Suprapubic skin (tissue), 4 donors: ENCODE measurements at places on chromosomes 2 and 18.

DNA sequence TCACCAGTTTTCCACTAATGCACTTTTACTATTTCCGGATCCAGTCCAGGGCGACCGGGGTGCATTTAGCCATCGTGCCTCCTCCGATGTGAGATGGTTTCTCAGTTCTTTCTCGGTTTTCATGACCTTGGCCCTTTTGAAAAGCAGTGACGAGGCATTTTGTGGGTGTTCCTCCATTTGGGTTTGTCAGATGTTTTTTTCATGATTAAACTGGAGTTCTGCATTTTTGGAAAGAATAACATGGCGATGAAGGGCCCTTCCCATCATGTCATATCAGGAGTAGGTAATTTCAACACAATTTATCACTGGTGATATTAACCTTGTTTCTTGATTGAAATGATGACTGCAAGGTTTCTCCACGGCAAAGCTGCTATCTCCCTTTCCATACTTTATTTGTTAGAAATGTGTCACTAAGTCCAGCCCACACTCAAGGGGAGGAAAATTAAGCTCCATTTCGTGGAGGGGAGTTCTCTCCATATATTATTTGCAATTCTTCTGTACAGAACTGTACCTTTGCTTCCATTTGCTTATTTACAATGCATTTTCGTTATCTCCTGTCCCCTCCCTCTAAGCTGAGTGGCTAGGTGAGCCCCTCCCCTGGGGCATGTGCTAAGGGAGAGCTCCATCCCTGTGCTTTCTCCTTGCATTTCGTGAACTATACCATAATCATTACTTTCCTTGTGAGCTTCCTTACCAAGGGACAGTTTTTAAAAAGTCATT is 8.9 kb upstream of the KLF11 start:
- no peak for DNase-seq

- DNase-seq, result no peak
Measured at GRCh38 chr2:181074457-181074856, 94.1 kb downstream of the UBE2E3 start.

DNA sequence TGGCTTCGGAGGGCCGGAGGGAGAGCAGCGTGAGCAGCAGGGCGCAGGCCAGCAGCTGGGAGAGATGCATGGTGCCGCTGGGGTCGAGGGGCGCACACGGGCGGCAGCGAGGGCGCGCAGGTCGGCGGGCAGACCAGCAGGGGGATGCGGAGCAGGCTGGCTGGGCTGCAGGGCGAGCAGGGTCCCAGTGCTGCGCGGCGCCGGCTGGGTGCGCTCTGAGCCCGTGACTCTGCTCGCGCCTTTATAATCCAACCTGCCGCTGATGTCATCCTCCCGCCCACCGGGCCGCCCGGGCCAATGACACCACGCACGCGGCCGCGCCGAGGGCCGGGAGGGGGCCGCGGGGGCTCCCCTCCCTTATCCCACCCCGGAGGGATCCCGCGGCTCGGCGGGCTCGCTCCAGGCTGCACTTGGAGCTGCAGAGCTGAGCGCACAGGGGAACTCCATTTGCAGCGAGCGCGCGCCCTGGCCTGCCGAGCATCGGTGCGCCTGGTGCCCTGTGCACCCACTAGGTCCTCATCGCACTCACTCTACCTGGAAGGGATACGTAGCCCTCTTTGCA is at the start of gene NPPC:
TSS of gene NPPC (minus strand) at position 217 of the 562 bp plus-strand sequence. CDS start at position 70, 147 bp downstream.
- DNase-seq, result peak; percentile 47

DNA sequence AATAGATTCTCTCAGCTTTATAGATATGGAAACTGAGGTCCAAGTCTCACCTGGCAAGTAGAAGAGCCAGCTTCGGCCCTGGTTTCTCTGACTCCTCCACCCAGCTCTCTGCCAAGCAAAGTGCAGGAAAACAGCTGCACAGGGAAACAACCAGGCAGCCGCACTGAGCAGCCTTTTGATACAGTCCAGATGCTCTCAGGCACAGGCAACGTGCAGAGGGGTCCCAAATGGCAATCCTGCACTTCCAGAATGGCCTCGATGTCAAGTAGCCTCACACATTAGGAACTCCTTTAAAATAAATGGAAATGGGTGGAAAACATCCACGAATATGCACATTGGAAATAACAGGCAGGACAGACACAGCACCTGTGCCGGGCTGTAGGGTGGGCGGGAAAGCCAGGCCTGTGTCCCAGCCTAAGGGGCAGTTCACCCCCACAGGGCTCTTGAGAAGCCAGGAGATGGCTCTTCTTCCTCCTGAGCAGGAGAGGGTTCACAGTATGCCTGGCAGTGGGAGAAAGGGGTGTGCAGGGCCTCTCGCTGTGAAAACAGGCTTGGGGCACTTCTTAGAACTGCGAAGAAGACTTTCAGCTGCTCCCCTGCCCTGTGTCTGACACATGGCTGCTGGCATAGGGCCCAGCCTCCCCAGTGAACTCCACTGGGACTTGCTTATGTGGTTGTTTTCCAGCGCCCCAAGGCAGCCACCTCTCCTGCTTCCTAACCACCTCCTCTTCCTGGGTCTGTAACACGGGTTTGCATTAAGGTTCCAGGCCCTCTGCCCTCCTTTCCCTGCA is 63.9 kb upstream of the TUBA3E start:
- DNase-seq, result no peak

DNA sequence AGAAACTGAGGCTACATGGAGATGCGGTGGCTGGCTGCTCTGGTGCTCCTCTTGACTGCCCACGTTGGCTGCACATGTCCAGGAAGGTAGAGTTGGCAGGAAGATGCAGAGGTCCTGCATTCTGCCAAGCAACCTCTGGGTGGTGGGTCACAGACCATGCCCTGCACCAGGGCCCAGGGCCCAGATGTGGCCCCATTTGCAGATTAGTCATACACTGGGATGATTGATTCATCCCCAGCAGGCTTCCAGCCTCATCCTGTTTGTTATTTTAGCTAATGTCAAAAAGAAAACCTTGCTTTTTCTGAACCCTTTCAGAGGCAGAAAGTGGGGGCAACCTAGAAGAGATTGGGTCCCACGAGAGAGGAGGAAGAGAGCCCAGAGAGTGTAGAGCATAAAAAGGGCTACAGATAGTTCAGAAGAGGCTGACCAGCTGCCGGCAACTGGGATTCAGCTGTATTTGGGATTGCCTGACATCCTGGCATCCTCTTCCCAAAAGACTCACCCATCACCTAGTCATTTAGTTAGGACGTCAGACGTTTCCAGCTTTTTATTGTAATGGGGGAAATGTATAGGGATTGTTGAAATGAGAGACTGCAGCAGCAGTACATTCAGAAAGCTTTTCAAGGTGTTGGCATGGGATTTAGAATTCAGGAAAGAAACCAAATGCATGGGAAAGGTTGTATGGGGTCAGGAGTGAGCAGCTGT is 101.9 kb downstream of the CTIF start:
- DNase-seq, result no peak

DNA sequence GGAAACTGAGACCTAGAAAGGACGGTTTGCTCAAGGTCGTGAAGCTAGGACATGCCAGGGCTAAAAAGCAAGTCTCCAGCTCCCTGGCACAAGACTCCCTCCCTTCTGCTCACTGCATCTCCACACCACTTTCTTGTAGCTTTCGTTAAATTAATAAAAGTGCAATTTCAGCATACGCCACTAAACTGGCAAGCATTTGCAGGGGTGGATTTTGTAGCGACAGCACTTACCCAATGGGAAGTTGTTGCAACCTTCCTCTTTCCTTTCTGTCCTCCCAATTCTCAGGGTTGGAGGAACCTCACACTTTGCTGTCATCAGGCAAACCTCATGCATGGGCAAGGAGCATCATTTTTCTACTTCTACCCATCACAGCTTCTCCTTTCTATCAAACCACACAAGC is 7.4 kb upstream of the RHOB start:
- no peak for DNase-seq

GRCh38 chr2:207768866-207769596 is 675 bp downstream of the FZD5 start:
- DNase-seq, result peak; percentile 66

DNA sequence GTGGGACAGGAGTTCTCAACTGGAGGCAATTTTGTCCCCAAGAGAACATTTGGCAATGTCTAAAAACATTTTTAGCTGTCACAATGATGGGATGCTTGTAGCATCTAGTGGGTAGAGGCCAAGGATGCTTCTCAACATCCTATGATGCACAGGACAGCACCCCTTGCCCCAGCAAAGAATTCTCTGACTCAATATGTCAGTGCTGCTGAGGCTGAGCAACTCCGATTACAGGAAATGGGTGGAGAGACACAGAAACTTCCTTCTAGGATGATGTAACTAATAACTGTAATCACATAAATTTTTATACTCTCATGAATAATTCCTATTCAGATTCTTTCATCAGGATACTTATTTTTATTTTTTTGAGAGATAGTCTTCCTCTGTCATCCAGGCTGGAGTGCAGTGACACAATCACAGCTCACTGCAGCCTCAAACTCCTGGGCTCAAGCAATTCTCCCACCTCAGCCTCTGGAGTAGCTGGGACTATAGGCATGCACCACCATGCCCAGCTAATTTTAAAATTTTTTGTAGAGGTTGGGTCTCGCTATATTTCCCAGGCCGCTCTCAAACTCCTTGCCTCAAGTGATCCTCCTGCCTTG is 120.3 kb upstream of the ACAA2 start:
- DNase-seq, result no peak

DNA sequence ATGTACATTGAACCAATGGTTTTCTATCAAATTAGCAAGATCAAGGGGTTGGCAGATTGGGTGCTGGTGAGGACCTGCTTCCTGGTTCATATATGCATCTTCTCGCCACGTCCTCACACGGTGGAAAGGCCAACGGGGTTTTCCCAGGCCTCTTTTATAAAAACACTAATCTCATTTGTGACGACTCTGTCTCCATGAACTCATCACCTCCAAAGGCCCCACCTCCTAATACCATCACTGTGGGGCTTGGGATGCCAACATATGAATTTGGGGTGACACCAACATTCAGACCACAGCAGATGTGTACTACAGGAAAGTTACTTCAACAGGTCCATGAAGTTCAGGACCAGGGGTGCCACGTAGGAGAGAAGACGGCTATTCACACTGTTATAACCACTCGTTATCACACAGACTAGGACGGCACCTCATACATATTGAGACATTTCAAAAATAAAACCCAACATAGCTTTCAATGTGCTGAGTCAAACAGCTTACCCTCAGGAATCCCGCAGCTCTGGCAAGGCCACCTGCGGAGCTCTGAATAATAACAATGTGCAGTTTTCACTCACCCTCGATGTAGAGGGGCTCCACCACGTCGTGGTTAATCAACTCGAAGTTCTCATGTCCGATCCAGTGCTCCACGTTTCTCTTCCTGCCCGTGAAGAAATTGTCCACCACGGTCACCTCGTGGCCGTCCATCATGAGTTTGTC is 49.3 kb downstream of the UXS1 start:
- no peak for DNase-seq

DNA sequence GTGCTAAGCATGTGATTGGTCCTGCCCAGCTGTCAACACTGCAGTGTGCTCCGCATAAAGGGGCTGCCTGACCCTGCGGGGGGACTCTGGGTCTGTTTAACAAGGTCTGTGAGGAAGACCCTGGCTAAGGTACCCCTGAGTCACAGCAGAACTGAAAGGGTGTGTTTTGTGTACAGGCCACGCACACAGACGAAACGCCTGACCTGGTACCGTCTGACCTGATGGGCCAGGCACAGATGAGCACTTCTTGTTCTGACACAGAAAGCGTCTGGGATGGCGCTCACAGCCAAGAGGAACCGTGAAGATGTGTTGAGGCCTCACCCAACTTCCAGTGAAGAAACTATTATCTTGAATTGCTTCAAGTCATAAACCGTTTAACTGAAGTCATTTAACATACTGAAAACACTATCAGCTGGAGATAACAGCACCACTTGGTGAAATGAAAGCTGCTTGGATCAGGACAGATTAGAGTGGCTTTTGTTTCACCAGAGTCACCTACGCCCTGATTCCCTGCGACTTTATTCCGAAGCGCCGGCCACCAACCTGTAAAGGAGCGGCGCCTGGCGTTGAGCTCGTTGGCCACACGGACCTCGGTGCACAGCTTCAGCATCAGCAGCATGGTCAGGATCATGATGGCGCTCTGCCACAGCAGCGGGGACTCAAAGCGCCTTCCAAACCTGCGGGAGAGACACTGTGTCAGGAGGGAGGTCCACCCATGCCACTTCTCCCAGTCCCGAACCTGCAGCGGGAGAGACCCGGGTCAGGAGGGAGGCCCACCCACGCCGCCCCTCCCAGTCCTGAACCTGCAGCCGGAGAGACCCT is 8.5 kb downstream of the SLC66A2 start:
- DNase-seq, result peak; percentile 62

DNA sequence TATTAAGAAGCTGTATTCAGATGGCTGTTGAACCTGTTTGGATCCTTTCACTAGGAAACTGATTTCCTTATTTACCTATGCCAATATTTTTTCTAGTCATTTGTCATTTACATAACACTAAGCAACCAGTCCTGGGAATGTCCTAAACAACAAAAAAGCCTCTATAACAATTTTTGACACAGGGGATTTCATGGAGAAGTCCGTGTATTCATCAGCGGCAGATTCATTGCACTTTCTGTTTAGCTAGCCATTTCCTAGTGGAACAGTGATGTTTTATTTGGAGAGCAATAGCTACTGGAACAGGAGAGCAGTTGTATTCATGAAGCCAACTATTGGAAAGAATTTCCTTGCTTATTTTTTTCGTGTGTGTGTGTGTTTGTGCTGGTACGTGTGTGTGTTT is 604.3 kb upstream of the POU3F3 start:
- DNase-seq, result no peak
